GM12878 (cell line): ENCODE measurements at places on chromosomes 11 and 22. TPM values are rescaled to one million over a fixed set of nuclear protein-coding genes. Genes with fewer than 3 reads are reported as not detected.

GRCh38 chr11:86204356-86204755 is 40.2 kb upstream of the EED start:
- H3K27me3 ChIP-seq = no peaks in the 10 kb centered on the region
- H3K36me3 ChIP-seq = no peaks in the 10 kb centered on the region
- DNase-seq = no peak
- H3K27ac ChIP-seq = no peak overlapping the region
- no peak overlapping the region for H3K4me3 ChIP-seq

Gene POTEH
- 0.35 and 0.82 TPM in 2 replicates for total RNA-seq

GRCh38 chr11:14424096-14424495 is 65.1 kb upstream of the RRAS2 start:
- no peaks in the 10 kb centered on the region for H3K27me3 ChIP-seq
- no peak overlapping the region for H3K27ac ChIP-seq
- H3K4me1 ChIP-seq = no peaks in the 10 kb centered on the region
- DNase-seq = no peak
- no peaks in the 10 kb centered on the region for H3K36me3 ChIP-seq

DNA sequence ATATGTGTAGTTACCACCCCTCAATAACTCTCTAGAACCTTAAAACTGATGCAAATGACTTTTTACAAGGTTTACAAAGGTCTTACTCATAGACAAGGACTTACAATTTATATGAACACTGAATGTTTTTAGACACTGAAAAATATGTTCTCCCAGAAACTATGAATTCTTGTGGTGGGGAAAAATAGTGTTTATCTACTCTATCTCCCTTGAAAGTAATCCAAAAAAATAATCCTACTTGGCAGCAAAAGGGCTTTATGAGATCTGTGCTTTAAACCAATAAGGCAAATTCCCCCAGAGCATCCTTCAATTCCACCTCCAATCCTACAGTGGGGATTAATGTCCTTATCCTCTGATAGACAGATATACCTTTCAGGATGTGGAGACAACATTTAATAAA is 1984.1 kb upstream of the RAG2 start:
- H3K4me3 ChIP-seq = no peak overlapping the region
- H3K4me1 ChIP-seq = no peaks in the 10 kb centered on the region
- no peak for DNase-seq
- no peaks in the 10 kb centered on the region for H3K27me3 ChIP-seq

DNA sequence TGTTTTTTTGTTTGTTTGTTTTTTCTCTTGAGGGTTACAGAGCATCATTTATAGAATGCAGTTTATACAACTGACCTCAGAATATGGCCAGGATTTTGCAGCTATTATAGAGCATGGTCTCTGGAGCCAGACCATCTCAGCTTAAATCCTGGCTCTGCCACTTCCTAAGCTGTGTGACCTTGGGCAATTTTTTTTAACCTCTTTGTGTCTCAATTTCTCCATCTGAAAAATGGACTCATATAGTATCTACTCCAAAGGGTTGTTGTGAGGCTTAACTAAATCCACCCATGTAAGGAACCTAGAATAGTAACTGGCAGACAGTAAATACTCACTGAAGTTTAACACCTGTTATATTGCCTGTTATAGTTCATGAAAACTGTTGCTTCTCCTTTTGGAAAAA is 8.3 kb upstream of the DGAT2 start:
- H3K36me3 ChIP-seq = no peaks in the 10 kb centered on the region
- DNase-seq = no peak
- no peak overlapping the region for H3K4me3 ChIP-seq
- no peaks in the 10 kb centered on the region for H3K27me3 ChIP-seq
- H3K4me1 ChIP-seq = no peaks in the 10 kb centered on the region
- no peak overlapping the region for H3K27ac ChIP-seq

Gene CCDC89
- total RNA-seq = not detected in 2 replicates

- H3K27ac ChIP-seq = no peak overlapping the region
- H3K36me3 ChIP-seq = no peaks in the 10 kb centered on the region
- H3K4me3 ChIP-seq = no peak overlapping the region
- no peaks in the 10 kb centered on the region; the same call in 1 of the 2 replicates for H3K27me3 ChIP-seq
Measured at GRCh38 chr11:27904358-27905055, 203.4 kb downstream of the KIF18A start.

Gene TECTA
- total RNA-seq = 0.05 and 0.11 TPM in 2 replicates

Gene GVQW3
- total RNA-seq = 1.7 and 2.2 TPM in 2 replicates

GRCh38 chr11:63641727-63642126 is 27.5 kb upstream of the PLAAT3 start:
- no peaks in the 10 kb centered on the region for H3K27me3 ChIP-seq
- H3K4me1 ChIP-seq = no peaks in the 10 kb centered on the region
- H3K4me3 ChIP-seq = no peak overlapping the region
- H3K27ac ChIP-seq = no peak overlapping the region
- no peak for DNase-seq
